ENCODE measurements at places on chromosomes 12 and 14. TPM values are rescaled to one million over a fixed set of nuclear protein-coding genes. Genes with fewer than 3 reads are reported as not detected.

DNA sequence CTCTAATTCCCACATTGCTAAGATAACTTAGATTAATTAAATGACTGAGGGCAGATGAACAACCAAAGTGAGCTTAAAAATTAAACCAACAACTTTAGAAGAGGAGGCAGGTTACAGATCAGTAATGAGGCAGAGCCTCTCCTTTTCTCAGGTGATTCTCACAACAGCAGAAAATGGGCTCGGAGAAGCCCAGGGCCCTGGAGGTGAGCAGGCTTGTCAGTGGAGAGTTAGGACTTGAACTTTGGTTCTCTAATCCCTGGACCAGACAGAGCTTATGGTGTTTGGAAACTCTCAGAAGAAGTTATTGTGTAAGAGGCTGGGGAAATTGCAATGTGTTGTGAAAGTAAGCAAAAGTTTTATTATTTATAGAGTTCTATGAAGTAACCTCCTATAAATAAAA lies 2.8 kb downstream of the TRHDE start:
- DNase-seq = no peak

- DNase-seq = no peak
Measured at GRCh38 chr12:48285751-48286650, 64.7 kb downstream of the ZNF641 start.

DNA sequence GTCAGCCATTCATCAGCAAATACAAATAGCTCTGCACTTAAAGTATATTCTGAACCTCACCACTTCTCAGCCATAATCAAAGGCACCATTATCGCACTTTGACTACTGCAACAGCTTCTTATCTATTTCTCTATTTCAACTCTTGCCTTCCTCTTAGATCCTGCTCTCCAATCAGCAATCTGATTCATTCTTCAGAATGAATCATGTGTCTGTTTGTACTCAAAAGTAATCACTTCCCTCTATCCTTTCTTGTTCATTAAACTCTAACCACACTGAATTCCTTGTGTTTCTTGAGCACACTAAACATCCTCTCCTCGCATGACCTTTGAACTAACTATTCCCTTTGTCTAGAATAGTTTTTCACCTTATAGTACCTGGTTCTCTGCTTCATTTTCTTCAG lies 12.8 kb upstream of the OR4E1 start:
- no peak for DNase-seq

DNA sequence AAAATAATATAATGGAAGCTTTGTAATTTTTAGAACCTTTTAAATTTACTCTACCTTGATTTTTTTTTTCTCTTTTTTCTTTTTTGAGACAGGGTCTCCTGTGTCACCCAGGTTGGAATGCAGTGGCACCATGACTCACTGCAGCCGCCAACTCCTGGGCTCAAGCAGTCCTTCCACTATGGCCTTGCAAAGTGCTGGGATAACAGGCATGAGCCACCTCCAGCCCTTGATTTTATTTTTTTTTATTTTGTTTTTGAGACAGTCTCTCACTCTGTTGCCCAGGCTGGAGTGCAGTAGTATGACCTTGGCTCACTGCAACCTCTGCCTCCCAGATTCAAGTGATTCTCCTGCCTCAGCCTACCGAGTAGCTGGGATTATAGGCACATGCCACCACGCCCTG lies 65.3 kb upstream of the TRAF3 start:
- no peak for DNase-seq

DNA sequence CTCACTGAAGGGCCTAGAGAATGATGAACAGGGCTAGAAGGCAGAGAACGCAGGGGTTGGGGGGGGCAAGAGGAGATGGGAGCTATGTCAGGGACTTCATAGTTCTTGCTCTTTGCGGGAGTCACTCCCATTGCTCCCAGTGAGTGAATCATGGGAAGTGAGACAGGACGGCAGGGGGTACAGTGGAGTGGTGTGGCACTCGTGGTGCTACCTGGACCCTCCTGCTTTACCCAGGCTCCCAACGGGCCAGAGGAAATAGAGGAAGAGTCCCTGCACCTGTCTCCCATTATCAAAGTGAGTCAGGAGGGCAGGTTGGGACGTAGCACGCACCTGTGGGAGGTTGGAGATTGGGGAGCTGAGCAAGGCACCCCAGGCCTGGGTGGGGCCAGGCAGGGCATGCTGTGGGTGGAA lies 1.3 kb upstream of the KRT8 start:
- DNase-seq = no peak

DNA sequence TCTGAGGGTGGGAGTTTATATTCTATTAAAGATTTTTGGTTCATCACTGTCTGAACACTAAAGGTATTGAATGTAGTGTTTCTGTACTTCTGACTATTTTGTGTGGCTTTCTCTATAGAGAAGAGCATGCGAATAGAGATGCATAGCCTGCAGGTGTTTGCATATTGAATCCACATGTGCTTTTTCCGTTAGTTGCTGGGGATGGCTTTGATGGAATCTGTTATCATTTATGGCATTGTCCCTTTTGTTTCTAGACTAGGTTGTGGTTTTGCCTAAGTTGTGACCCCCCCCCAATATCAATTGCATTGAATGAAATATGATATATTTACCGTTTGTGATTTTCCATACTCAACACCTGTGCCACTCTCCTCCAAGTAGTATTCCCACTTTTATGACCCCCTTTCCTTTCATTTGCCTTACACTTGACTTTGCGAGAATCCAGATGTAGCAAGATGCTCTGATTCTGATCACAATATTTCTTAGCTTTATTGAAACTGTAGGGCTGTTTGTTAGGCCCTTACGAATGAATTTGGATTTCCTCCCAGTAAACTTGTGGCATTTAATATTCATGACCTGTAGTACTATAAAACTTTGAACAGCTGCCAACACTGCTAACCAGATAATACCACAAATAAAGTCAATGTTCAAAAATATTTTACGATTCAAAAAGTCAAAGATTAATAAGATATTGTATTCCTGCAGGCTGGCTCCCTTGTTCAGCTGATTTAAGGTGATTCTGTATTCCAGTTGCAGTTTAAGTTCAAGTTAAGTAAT lies 176.4 kb downstream of the TMTC2 start:
- no peak for DNase-seq

GRCh38 chr14:63705561-63706070 lies 22.2 kb downstream of the SGPP1 start:
- DNase-seq = no peak

- no peak for DNase-seq
Measured at GRCh38 chr14:60944204-60944603, 36.7 kb downstream of the TRMT5 start.

GRCh38 chr12:70543444-70543843 lies 93.8 kb downstream of the PTPRB start:
- DNase-seq = no peak

DNA sequence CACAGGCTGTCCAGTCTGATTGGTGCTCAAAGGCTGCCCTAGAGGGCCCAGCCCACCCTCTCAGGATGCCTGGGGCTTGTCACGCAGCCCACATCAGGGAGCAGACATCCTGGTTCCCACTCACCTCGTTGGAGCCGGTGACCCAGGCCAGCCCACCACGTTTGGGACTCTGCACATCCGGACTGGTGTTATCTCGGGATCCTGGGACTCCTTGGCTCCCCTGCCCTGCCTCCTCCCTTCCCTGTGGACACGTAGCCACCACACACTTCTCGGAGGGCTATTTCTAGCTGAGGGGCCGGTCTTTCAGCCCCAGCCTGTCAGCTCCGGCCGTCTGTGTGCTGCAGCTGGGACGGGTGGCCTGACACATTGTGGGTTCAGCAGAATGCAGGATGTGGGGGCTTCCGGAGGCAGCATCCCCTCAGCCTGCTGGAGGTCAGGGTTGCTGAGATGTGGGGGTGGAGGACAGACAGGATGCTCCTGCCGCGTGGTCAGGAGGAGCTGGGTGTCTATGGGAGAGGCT lies 12.8 kb upstream of the FGF23 start:
- DNase-seq = no peak

DNA sequence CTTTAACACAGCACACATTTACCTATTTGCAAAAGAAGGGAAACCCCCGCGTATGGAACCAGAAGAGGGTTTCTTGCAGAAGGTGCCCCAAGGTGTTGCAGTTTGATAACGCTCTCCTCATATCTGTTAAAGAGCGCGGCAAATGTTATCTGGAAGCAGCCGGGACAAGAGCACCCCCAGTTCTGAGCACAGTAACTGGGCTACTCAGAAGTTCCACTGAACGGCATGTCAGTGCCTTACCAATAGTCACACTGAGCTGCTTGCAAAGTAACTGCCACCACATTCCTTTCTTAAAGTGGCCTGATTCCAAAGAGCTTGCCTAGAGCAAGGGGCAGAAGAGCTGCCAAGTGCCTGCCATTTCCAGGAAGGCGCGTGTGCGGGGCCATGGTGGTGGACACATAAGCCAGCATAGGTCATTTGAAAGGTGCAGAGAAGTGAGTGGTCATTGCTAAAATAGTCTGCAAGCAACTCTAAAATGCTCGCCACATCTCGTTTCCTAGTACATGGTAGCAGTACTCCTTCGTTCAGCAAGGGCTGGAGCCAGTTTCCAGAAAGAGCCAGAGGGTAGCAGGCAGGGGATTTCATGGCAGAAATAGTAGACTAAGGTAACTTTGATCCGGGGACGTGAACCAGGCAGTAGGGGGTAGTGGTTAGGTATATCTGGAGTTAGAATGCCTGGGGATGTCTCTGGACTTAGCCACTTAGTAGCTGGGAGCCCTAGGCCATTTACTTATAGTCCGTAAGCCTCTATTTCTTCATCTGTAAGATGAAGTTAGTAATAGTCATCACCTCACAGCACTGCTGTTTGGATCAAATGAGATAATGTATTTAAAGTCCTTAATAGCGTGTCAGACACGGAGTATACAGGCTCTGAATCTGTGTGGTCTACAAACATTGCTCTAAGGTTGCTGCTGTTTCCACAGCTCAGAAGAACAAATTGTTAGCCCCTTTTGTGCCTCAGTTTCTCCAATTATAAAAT lies 37.6 kb downstream of the SPTB start:
- DNase-seq = no peak

DNA sequence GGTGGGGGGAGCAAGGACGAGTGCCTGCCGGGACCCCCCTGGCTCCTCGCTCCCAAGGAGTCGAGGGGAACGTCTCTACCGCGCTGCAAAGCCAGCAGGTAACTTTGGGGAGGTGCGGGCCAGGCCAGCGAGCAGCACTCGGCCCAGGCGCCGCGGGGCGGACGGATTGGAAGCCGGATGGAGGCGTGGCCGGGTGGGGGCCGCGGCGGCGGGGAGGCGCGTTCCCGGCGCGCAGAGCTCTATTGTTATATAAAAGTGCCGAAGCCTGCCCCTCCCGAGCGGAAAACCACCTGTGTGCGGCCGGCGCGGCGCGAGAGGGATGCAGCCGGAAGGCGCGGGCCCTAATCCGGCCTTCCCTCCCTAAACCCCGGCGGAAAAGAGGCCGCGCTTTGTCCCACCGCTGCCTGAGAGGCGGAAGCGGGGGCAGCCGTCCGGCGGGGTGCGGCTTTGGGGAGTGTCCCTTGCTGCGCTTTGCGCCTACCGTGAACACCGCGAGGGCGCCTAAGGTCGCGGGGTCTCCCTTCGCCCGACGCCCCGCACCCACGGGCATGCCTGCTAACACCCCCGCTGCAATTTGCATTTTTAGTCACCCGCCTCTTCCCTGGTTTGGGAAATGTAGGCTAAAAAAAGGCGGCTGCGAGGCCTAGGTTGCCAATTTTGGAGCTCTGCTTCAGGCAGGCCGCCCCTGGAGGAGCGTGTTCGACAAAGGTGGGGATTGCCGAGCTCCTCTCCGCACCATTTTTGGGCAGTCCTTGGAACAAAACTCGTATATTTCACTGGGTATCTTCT lies 1.7 kb upstream of the DUSP6 start:
- DNase-seq = peak; percentile 71

DNA sequence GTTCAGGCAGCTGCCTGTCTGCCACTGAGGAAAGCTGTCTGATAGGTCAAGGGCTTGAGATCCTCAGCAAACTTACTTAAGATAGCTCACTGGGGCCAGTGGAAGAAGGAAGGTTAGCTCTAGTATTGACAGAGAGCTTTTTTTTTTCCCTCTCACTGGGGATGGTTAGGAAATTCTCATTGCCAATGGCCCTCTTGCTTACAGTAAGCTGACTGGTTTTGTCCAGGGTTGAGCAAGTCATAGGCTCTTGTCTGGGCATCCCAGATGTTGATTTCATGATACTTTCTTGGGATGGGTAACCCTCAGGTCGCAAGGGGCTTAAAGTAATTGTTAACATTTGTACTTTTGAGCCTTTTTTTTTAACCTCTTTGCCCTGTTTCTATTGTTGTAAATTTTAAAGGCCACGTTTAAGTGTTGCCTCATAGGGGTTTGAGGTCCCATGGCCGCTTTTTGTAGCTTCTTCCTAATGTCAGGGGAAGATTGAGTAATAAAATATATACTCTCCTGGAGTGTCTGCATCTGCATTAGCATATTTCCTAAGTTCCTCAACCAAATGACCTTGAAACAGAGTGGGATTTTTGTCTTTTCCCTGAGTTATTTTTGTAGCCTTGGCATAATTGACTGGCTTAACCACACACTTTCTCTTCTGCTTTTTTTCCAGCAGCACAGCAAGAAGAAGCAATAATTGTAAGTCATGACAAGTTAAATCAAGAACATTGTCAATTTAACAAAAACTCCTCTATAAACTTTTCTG lies 716.0 kb downstream of the LRFN5 start:
- DNase-seq = no peak

- DNase-seq = no peak
Measured at GRCh38 chr12:77016606-77017005, 48.8 kb downstream of the E2F7 start.

GRCh38 chr12:54004063-54004840 lies 4.3 kb downstream of the HOXC9 start:
- DNase-seq = no peak

- DNase-seq = no peak
Measured at GRCh38 chr14:40345334-40345733, 913.1 kb upstream of the FBXO33 start.

DNA sequence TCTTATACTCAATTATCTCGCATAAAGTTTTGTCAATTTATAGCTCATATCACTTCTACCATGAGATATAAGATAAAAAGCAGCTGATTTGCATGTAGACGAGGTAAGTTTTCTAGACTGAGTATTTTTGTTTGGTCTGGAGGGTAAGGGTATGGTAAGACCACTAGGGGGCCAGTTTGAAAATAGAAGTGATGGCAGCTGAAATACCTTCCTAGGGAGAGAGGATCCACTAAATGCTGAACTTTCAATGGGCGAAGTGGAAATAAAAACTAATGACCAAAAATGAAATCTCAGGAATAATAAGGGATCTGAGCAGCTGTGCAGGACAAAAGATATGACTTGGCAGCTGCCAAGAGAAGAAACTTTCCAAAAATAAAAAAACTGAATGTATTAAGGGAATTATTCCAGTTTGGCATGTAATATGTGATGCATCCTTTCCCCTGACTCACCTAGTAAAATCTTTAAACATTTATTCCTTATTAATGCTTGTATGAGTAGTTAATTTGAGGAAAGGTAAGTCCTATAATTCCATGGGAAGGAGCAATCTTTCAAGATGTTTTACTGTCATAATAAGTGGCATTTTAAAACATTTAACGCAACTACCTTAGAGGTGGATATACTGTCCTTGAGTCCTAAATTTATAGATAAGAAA lies 754.5 kb downstream of the C12orf50 start:
- no peak for DNase-seq

GRCh38 chr14:53247596-53248370 lies 94.7 kb upstream of the DDHD1 start:
- no peak for DNase-seq

GRCh38 chr12:7383157-7383556 lies 60.8 kb downstream of the CD163L1 start:
- no peak for DNase-seq

The TAS2R50 gene
- not detected for polyA plus RNA-seq

The BCL11B gene
- 0.75 TPM for polyA plus RNA-seq

The KRT6C gene
- not detected for polyA plus RNA-seq

The GUCY2C gene
- polyA plus RNA-seq = not detected

The DBX2 gene
- polyA plus RNA-seq = not detected

Data from immature natural killer cell (primary cell).